CD4-positive, alpha-beta T cell treated with Interleukin-15 for 4 hours (primary cell): ENCODE measurements at places on chromosomes 4 and X.

- DNase-seq, result no peak
These were observed 60.3 kb upstream of the ZNF81 start for GRCh38 chrX:47776292-47777006.

- no peak for DNase-seq
These were observed 175.1 kb downstream of the AR start for GRCh38 chrX:67718926-67719325.

DNA sequence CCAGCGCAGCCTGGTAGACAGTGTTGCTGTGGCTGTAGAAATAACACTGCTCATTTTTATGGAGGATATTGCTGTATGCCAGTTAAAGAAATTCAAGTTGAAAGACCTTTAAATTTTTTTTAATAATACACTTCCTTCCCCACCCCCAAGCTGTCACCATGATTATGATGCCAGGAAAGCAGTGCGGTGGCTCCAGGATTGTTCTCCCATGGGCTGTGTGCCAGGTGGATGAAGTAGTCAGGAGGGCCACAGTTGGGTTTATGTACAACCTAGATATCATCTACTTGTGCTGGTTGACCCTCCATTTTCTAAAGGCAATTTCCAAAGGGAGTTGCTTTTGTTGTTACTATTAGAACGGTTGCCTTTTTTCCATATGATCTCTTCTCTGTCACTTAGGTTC is 136.6 kb downstream of the AFF1 start:
- no peak for DNase-seq

DNA sequence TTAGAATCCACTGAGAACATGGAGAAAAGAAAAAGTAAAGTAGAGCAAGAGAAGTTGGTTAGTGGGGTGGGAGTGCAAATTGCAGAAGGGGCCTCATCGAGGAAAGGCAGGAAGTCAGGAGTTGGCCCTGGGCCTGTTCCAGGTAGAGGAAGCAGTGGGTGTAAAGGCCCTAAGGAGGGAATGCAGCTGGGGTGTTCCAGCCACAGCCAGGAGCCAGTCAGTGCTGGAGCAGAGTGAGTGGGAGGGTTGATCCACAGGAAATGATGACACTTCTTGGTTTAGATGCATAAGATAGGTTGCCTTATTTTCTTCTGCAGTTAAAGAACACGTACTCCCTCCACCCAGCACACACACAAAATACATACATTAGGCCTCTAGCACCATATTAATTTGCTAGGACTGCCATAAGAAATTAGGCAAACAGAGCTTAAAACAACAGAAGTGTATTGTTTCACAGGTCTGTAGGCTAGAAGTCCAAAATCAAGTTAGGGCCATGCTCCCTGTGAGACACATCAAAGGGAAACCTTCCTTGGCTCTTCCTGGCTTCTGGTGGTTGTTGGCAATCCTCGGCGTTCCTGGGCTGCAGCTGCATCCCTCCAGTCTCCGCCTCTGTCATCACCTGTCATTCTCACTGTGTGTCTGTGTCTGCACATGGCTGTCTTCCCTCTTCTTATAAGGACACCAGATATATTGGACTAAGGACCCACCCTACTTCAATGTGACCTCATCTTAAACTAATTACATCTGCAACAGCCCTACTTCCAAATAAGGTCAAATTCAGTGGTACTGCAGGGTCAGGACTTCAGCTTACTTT is 205.9 kb downstream of the AASDH start:
- DNase-seq, result no peak

- no peak for DNase-seq
These were observed 25.4 kb upstream of the CD99 start for GRCh38 chrX:2665387-2666304.

- no peak for DNase-seq
These were observed 26.0 kb downstream of the ADH4 start for GRCh38 chr4:99117876-99118693.

GRCh38 chr4:76984788-76985211 is 35.2 kb downstream of the SEPTIN11 start:
- no peak for DNase-seq

DNA sequence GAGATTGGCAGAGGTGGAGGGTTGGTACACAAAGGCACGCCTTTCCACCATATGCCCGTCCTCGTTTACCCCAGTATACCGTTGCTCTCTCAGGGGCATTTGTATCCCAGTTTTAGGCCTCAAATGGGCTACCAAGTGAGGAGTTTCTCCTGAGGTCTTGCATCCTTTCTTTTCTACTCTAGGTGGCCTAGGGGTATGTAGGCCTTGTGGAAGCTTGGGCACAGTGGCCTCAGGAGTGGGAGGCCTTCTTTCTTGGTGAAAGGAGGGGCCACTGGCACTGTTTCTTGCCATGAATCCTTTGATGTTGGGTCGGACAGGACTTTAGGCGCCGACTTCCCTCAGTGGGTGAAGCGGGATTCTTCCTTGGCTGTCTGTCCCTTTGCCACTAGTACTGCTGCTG is 15.3 kb upstream of the MAGIX start:
- DNase-seq, result no peak

DNA sequence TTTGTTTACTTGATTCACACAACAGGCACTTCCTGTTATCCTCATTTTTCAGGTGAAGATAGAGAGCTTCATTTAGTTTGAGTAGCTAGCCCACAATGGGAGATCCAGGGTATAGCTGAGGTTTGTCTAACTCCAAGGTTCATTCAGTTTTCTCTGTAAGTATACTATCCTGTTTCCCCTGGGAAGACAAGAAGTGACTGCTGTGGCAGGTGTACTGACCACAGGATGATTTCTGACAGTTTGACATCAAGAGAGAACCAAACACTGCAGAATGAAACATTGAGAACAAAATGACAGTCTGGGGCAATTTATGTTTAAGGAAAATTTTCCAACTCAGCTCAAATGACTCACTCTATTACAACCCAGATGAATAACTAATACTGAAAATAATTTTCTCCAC is 958.0 kb downstream of the STPG2 start:
- DNase-seq, result no peak
